ENCODE measurements at places on chromosomes 11 and 22.

DNA sequence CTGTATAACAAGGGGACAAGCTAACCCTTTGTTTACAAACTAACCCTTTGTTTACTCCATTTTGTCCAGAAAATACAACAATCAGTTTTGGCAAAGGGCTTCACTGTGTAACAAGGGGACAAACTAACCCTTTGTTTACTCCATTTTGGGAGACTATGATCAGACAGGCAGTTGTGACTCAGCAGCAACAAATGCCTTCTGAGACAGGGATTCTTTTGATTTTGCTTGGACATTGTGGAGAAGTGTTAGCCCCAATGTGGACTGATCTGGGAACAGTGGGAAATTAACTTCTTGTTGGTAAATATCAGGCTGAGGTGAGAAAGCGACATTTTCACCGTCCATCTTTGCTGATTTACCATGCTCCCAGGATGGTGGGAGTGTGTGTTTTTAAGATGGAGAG is 983 bp downstream of the EHF start:
- no peak for DNase-seq

DNA sequence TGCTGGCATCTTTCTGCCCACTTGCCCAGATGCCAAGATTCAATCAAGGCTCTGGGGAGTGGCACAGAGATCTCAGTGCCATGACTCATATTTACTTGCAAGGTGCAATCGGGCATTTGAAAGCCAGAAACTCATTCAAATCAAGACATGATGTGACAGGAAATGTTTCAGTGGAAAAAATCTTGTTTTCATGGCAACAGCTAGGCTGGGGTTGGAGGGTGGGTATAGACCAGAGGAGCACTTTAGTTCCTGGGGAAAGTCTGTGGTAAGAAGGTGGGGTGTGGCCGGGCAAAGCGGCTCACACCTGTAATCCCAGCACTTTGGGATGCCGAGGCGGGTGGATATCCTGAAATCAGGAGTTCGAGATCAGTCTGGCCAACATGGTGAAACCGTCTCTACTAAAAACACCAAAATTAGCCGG is 1.2 kb downstream of the MAJIN start:
- no peak for DNase-seq

DNA sequence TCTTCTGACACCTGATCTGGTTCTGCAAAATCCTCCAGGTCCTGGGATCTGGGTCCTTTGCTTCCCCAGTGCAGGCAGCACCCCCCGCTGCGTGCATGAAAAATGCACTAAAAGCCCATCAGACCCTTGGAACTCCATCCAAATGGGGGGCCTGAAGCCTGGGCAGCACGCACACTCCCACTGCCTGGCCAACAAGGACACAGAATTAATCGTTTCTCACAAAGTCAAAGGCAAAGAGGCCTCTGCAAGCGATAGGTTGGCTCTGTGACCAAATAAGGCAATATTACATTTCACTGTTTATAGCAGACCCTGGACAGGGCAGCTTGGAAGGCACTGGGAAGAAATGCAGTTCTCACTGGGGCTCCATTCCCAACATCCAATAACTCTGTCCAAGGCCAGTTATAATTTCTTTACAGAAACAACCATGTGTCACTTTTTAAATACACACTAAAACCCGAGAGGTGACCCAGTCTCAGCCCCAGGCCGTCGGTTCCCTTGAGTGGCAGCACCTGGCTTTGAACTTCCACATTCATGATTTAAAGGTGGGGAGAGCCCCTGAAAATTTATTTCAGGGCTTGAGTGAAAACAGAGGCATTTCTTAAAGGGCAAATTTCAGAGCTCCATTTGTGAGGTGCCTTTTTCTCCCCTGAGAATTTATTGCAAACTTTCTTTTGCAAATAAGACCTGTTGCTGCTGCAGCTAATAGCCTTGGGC is 114.4 kb upstream of the ANO1 start:
- DNase-seq = no peak

- DNase-seq = no peak
These were observed 21.4 kb downstream of the PATL1 start for GRCh38 chr11:59647245-59647980.

Measured in GM18507 (cell line).